Left hindlimb (tissue), 1 donor: ENCODE measurements at places on chromosomes 2 and 18.
A peak's percentile ranks its signal among the peaks of the same experiment; 100 is the strongest.

DNA sequence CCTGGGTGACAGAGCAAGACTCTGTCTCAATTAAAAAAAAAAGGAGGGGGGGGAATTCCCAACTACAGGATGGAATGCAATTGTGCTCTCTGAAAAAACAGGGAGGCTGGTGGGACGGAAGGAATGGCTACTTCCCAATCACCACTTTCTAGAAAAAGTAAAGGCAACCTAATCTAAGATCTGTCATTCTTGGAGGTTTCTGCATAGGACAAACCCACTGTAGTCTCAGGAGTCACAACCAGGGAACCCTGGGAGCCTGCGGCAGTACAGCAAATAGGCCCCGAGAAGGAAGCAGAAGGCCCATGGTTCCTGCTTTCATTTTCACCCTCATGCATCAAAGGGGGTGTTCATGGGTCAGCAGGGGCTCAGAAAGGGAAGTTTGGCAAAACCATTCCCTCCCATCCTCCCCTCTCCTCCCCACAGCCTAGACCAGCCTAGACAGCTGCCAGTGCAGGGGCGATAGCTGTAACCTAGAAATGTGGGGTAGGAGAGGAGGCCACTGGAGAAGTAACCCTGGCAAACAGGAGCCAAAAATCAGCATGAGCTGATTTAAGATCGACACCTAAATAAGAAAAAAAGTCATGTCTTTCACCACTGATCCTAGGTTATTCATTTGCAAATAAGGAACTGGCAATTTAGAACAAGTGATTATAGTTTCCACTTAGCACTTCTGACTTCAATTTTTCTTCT is 48.0 kb downstream of the TRABD2A start:
- no peak for DNase-seq

DNA sequence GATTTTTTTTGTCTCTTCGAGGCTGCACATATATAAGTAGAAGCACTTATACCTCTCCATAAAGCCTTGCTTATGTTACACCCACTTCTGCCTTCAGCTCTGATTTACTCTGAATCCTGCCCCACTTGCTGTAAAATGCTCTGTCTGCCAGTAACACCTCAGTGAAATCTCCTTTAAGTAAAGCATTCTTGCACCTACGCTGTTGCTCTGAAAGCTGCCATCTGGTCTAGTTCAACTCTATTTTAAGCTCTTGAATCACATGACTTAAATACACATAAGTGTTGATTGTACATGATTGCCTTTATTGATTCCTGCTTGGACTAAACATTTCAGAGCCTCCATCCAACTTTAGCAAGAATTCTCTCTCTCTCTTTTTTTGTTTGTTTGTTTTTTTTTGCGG is 609.0 kb upstream of the CELF4 start:
- no peak for DNase-seq

DNA sequence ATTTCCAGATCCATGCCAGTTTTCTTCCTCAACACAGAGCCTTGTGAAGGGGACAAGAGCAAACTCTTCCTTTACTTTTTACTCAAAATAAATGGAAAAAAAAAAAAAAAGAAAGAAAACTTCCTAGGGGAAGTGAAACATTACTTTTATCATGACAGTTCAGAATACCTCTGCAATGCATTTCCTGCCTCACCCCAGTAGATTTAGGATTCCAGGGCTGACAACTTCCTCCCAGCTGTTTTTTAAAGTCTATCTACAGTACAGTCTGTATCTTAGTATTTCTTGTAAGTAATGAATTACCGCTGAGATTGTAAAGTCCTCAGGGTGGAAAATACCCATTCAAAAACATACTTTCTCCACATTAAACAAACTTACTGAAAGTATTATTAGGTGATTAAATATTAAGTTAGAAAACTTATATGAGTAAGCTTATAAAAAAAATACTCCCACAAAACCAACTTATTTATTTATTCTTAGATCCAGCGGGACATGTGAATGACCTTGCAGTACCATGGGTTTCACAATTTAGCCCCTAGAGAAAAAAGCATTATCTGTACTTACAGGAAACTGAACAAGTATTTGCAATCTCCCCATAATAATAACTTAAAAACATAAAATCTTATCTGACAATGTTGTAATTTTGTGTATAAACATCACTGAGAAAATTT is 117.7 kb downstream of the RBMS1 start:
- no peak for DNase-seq

GRCh38 chr2:29374823-29375222 is 259.6 kb downstream of the CLIP4 start:
- DNase-seq = no peak

- no peak for DNase-seq
Observed at GRCh38 chr2:28650266-28650584, 101.4 kb upstream of the PPP1CB start.

DNA sequence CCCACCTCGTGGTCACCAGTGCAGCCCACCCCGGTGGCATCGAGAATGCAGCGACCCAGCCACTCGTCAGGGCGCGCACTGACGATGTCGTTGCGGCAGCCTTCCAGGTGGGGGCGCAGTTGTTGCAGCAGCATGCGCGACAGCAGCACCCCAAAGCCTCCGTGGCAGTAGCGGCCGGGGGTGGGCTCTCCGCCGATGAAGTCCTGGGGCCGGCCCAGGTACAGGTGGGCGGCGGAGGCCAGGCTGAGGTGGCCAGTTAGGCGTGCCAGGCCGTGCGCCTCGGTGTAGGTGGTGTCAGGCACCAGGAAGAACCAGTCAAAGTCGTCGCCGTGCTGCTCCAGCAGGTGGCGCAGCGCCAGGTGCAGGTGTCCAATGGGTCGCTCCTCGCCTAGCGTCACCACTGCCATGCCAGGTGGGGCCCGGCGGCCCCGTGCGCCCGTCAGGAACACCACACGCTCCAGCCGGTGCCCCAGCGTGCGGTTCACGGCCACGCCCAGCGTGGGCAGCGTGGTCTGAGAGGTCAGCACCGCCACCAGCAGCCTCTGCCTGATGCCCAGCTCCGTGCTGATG is 1.9 kb downstream of the CHPF start:
- DNase-seq = peak; percentile 85

DNA sequence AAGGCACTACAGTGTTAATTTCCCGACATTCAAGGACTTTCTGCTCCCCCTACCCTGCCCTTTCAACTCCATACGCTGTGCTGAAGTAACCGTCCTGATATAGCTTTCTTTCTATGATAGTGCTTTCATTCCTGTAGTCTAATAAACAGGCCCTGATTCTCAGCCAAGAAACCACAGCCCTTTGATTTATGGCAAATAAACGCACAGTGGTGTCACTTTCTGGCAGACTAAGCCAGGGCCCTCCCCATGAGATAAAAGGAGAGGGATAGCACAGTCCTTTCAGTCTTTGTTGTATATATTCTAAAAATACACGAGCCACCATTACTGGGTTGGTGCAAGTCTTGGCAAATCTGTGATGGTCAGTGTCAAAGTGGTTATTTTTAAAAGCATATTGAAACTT is 291.2 kb downstream of the ALPK2 start:
- no peak for DNase-seq

DNA sequence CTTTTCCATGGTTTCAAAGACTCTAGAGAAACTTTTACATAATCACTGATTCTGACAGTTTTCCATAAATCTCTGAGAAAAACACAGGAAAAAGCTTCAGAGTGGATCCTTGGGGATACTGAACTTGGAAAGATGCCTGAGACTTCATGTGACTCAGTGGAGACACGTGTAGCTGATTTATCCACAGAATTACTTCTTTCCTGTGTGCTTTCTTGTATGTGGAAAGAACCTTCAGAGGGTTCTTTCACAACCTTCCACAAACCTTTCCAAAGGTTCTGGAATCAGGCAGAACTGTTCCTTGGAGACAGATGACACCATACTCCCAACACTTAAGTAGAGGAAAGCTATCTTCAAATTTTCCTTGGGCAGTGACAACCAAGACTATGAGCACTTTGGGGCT is 207.2 kb downstream of the RND3 start:
- no peak for DNase-seq

DNA sequence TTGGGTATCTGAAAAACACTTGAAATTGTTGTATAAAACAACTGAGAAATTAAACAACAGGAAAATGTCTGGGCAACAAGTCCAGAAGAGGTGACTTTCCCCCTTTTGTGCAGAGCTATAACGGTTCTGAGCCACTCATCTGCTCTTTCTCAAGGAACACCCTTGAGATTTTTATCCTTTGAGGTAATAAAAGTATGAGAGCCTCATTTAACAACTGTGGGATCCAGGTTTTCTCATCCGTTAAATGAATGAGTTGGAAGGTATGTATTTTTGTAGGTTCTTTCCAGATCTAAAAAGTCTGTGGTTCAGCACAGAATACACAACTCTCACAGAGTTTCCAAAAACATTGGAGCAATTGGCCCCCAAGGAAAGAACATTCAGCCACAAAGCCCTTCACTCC is 93.0 kb downstream of the ANKRD44 start:
- no peak for DNase-seq

GRCh38 chr2:27701676-27702075 is 38.0 kb downstream of the SLC4A1AP start:
- DNase-seq = no peak

- no peak for DNase-seq
Observed at GRCh38 chr18:44536046-44536445, 144.6 kb upstream of the SETBP1 start.

- DNase-seq = no peak
Observed at GRCh38 chr2:142190805-142191204, 60.0 kb upstream of the LRP1B start.

DNA sequence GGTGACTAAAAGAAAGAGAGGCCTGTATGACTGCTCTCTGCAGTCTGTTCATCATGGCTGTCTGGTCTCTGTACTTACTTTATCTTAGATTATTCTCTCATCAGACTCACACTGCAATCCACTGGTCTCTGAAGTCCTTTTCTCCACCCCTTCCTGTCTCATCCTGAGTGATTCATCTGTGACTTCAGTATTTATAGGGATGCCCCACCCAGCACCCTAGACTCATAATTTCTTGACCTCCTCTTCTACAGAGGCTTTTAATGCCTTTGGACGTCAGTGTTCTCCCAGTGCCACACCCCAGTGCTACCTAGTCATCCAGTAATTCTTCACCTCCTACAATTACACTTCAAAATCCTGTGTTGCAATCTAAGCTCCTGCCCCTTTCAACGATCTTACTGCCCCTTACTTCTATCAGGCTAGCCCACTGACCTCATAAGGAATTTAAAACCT is 14.9 kb upstream of the ITPRID2 start:
- no peak for DNase-seq

- no peak for DNase-seq
Observed at GRCh38 chr2:16142383-16143361, 202.3 kb downstream of the MYCN start.

GRCh38 chr2:159903443-159904126 is 105.6 kb upstream of the CD302 start:
- DNase-seq = no peak

GRCh38 chr2:107303964-107304363 is 418.0 kb upstream of the ST6GAL2 start:
- DNase-seq = no peak

DNA sequence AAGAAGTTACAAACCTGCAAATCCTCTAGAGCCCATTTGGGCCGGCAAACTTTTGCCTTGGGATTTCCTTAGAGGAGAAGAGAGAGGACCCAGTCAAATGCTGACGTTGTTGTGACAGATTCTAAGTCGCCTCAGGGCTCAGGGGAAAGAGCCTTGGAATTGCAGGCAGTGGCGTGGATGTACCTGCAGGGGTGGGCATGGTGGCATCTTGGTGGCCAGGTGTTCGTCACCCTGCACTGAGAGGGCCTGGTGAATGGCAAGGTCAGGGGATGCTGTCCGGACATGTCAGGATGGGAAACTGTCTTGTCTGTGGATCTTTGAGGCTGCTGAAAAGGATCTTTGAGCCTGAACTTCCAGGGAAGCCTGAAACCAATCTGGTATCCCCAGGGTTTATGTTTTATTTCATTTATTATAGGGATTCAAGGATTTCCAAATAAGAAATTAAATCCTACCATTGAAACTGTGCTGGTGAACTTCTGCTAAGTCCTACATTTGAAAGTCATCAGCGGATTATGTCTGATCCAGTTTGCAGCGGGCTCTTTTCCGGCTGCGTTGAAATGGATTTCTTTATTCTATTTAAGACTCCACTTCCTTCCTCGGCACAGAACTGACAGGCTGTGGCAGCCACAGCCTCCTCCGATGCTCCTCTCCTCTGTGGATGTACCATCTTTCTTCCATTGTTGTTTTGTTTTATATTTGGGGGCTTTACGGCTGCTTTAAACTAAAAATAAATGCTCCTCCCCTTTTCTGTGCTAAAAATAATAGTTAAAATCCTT is 207.6 kb downstream of the AGAP1 start:
- DNase-seq = peak; percentile 20

DNA sequence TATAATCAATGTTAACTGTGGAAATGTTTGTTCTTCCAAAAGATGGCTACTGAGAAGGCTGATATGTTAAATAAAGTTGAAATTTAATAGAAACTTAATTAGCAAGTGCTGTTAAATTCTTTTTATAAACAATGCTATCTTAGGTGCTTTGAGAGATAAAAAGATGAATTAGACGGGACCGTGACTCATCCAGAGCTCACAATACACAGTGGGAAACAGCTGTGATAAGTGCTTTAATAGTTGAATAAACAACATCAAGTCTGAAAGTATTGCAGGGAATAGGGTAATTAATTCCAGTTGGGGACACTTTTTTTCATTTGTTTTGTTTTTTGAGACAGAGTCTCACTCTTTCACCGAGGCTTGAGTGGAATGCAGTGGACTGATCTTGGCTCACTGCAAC is 85.5 kb upstream of the DTNA start:
- DNase-seq = no peak

DNA sequence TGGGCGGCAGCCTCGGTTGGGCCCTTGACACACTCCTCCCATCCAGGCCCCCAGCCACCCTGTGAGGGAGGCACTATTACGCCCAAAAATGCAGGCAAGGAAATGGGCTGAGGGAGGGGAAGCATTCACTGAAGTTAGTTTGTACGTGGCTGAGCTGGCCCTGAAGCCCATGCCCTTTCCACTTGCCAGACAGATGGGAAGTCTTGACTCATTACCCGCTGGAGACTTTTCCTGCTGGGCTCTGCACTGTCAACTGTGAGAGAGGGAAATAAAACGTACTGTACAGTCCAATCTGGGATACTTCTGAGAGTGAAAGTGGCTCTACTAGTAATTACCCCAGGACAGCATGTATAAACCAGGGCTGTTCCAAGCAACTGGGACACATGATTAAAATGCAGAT is 125.9 kb downstream of the MSH2 start:
- no peak for DNase-seq

GRCh38 chr2:235803028-235803427 is 309.2 kb downstream of the AGAP1 start:
- DNase-seq = no peak
